ENCODE measurements at places on chromosomes 11 and 22.

GRCh38 chr11:69007975-69008381 is 5.1 kb downstream of the MRGPRF start:
- DNase-seq, result no peak

- DNase-seq, result no peak
Observed at GRCh38 chr11:84398017-84398626, 1112.0 kb upstream of the CCDC90B start.

- no peak for DNase-seq
Observed at GRCh38 chr22:30313527-30314363, 13.0 kb downstream of the TBC1D10A start.

DNA sequence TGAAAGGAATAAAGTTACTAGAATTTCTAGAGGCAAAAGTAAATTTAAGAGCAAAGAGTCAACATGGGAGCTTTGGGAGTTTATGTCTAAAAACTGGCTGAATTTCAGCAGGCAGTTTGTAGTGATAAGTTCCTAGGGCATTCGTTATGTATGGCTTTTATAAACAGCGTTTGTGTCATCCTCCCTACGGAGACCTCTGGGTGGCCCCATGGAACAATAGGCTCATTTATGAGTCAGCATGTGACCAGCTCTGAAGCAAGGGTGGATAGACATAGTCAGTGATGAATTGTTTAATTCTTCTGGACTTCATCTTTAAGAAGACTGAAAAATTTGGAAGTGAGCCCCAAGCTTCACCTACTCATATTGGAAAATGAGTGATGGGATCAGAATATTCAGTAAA is 37.1 kb downstream of the SVIP start:
- no peak for DNase-seq

DNA sequence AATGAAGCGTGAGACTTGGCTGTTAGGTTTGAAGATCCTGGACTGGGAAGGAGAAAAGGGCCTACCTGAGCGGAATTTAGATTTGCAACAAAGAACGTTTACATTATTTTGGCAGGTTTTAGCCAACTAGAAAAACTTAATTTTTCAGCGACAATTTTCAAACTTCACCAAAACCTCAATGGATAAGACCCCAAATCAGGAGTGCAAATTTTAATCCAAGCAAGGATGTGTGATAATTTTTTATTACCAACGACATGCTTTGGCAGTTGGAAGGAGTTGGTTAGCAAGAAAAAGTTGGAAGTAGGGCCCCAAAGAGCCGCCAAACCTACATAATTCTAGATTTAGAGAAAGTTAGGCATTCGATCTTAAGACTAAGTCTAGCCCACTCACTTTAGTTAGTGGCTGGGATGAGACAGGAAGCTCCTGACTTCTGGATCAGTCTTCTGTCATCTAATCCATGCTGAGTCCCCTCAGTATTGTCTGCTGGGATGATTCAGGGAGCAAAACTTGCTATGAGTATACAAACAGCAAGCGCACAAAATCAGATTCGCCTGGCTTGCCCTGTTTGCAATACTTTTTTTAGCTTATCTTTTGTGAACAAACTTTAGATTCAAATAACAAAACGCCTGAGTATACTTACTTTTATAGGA is 787 bp upstream of the RDX start:
- no peak for DNase-seq

GRCh38 chr22:39132281-39132680 is 20.2 kb downstream of the CBX7 start:
- no peak for DNase-seq

All from SIG-M5 (cell line).